ENCODE measurements at places on chromosomes 13 and 19.

GRCh38 chr13:111898956-111899713 lies 167.8 kb upstream of the SOX1 start:
- no peak for DNase-seq

DNA sequence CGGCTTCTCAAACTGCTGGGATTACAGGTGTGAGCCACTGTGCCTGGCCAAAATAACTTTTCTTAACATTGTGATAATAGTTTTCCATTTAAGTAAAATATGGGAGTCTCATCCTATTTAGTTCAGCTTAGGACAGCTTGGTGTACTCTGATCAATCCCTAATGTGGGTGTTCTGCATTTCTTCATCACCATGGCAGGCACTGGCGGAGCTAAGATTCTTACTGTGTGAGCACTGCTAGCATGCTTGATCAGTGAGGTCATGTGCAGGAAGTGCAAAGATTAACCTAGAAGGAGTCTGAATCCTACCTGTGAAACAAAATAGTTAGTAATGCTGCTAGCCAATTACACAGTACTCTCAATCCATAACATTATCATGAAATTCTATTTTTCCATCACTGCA lies 1684.2 kb upstream of the SLC10A2 start:
- no peak for DNase-seq

DNA sequence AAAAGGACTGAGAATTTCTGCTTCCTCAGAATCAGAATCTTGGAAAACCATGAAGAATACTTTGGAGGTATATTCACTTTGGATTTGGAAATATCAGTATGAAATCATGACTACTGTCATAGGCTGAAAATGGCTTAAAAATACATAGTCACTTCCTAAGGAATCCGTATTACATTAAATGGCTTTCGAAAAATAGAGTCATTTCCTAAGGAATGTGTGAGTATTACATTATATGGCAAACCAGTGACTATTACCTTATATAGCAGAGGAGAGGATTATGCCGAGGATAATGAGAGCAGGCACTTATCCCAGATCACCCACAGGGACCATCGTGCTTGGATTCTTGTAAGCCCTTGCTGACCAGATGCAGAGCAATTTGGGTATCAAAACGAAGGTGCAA lies 1471.8 kb downstream of the EFNB2 start:
- no peak for DNase-seq

DNA sequence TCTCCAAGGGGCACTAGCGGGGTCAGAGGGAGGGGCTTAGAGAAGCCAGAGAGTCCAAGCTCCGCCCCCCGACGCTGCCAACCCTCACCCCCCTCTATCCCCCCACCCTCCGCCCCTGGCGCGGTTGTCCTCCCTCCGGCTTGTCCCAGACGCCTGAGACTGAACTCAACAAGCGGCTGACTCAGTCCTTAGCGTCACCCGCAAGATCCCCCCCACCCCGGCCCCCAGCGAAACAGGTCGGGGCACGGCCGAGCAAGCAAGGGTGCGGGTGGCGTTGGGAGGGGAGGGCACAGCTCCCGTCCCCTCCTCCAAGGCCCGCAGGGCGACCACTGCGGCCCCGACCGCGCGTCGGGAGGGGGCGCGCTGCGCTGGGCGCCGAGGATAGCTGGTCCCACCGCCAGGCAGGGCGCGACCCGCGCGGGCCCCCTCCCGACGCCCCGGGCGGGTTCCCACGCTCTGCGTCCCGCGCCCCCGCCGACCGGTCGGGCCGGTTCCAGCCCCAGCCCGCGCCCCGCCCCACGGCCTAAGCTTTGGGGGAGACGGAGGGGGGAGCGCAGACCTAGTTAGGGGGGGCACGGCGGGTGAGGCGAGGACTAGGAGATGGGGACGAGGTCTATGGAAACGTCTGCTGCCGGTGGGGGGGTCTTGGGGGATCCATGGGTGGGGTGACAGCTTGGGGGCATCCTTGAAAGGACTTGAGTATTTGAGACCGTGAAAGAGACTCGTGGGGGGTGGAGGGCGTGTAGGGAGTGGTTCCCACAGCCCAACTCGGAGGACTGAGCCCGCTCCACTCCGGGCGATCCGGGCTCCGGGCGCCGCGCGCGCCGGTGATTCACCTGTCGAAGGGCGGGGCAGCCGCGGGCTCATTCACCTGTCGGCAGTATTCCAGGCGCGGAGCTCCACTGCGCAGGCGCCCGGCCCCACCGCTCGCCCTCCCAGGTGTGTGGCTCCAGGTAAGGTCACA lies 5.1 kb downstream of the NOTCH3 start:
- no peak for DNase-seq
